Mucosa of descending colon (tissue), 3 donors: ENCODE measurements at places on chromosomes 12 and 14.

DNA sequence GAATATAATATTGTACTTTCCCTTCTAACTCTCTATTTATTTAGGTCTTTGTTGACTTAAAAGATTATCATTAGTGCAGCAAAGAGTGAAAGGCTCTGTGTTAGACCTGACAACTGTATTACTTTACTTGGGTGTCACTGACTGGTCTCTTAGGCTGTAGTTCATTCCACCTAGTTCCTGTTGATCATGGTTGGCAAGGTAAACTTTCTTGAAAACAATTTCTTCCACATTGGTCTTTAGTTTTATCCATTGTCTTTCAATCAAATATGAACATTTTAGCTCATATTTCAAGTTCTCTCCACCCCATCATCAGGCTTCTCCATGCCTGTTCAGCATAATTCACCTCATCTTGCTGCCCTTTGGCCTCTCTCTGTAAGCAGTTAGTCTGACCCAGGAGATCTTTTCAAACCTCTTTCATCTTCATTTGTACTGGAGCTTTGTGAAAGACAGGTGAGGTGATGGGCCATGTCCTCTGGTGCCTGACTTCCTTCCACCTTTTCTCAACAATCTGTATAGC lies 32.1 kb upstream of the PPM1H start:
- no peak for DNase-seq

DNA sequence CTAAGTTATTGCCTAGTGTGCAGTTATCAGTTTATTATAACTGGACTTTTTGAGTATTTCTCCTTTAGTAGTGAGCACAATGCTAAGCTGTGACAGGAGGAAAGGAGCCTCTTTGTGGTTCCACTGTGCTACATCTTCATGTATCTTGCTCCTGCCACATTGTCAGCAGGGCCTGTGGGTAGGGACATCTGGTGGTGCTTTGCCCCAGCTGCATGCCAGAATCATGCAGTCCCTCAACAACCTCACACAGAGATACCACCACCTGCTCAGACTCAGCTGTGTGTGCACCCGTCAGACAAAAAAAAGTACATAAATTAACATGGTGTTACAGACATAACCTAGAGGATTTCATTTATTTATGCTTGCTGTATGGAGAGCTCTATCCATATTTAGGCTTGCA lies 51.1 kb downstream of the MIS18BP1 start:
- DNase-seq = no peak

- no peak for DNase-seq
Measured at GRCh38 chr14:34325493-34325892, 136.5 kb downstream of the SPTSSA start.

- no peak for DNase-seq
Measured at GRCh38 chr14:72129291-72129690, 197.1 kb downstream of the RGS6 start.

- DNase-seq = no peak
Measured at GRCh38 chr12:91023326-91024004, 18.7 kb upstream of the EPYC start.

- no peak for DNase-seq
Measured at GRCh38 chr14:79395061-79395460, 816.2 kb downstream of the DIO2 start.

- DNase-seq = no peak
Measured at GRCh38 chr12:124543590-124544310, 23.7 kb downstream of the NCOR2 start.

GRCh38 chr12:96015672-96016071 lies 19.5 kb upstream of the HAL start:
- DNase-seq = no peak

- DNase-seq = no peak
Measured at GRCh38 chr12:124379379-124379937, 84.6 kb downstream of the RFLNA start.

DNA sequence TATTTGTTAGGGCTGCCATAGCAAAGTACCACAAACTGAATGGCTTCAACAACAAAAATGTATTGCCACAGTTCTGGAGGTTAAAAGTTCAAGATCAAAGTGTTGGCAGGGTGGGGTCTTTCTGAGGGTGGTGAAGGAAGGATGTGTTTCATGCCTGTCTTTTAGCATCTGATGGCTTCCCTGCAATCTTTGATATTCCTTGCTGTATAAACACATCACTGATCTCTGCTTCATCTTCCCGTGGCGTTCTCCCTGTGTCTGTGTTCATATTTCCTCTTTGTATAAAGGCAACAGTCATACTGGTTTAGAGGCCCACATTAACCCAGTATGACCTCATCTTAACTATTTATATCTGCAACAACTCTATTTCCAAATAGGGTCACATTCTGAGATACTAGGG lies 167.5 kb downstream of the BTG1 start:
- DNase-seq = no peak

DNA sequence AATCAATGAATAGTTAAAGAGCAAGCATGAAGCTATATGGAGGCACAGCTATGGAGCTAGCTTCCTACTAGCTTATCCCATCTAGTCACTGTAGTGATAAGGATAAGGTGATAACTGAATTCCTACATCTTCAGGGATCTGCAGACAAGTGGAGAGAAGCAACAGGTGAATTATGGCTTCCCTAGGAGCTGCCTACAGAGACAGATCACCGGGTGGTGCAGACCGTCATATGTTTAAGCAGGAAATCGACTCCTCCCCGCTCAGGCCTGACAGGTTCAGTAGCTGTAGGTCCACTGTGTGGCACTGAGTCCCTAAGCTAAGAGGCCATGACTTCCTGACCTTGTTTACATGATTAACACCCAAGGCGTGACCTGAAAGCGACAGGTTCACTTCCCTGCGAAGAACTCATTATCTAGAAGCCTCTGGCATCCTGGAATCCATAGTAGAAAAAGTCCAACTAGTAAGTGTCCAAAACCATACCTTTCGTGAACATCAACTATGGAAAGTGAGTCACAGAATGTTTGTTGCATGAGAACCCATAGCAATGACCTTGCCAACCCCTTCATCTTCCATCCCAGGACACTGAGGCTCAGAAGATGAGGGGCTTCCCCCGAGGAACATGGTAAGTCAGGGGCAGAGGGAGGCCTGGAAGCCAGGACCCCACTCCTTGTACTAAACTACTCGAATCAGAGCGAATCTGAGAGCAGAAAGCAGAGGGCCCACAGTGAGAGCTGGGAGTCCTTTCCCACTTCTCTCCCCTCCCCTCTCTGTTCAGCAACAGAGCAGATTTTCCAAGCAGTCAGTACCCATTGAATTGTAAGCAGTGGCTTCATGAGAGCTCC lies 75.4 kb upstream of the CCND2 start:
- DNase-seq = no peak

DNA sequence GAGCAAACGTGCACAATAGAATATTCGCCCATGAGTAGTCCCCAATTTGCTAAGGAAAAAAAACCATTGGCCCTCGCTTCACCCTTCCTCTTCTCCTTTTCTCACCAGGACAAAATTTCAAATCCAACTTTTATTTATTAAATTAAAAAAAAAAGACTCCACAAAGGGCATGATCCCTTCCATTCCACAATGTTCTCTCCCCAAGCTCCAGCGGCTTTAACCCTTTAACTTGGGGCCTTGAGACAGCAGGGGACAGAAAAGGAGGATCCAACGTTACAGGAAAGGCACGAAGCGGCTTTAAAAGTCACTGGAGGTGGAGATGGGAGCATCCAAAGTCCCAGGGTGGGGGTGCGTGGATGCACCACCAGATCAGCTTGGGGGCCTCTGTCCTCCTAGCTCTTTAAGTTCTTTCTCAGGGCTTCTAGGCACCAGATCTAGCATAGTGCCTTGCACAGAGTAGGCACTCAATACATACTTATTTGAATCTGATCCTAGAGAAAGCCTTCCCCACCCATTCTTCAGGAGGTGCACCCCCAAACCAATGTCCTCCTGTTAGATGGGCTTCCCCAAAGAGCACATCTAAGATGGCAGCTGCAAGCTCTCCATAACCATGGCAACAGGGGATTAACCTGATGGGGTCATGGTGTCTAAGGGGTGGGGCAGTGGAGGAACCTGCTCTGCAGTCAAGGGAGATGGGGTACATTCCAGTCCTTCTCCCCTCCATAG lies 5.2 kb upstream of the AAAS start:
- DNase-seq = no peak

GRCh38 chr12:12960639-12961209 lies 8.8 kb upstream of the GPRC5D start:
- DNase-seq = no peak
